ENCODE measurements at places on chromosomes 11 and 22.

DNA sequence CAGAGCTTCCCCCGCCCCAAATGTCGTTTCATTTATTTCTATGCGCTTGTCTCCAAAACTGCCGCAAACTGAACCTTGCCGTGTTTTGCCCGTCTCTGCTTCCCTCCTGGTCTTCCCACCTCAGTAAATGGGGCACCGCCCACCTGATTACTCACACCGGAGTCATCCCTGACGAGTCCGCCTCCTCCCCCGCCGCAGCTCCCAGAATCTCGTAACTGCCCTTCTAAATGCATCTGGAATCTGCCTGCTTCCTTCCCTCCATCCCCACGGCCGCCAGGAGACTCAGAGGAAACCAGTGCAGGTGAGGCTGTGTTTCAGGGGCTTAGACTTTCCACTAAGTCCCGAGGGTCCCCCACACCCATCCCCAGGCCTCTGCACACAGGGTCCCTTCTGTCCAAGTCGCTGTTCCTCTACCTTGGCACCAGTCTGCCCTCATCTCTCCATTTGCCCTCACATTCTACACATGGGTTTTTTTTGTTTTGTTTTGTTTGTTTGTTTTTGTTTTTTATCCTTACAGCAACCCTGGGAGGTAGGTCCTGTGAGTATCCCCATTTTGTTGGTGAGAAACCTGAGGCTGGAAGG is 62.6 kb upstream of the PHF21B start:
- DNase-seq, result no peak

DNA sequence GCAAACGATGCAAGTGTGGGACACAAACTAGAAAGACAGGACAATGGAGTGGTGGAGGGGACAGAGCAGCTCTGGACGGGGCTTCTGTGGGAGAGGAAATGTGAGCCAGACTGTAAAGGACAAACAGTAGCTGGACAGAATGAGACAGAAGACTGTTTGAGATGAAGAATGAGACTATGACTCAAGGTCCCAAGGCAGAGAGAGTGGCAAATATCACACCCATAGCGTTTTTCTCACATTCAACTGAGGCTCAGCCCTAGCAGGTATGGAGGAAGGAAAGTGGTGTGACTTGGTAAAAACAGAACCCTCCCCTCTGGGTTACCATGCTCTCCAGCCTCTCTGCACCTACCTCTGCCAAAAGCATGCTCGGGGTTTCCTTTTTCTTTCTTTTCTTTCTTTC is 96.5 kb downstream of the RPL27A start:
- DNase-seq, result no peak

- DNase-seq, result no peak
Observed at GRCh38 chr22:25451480-25452114, 112.9 kb upstream of the GRK3 start.

DNA sequence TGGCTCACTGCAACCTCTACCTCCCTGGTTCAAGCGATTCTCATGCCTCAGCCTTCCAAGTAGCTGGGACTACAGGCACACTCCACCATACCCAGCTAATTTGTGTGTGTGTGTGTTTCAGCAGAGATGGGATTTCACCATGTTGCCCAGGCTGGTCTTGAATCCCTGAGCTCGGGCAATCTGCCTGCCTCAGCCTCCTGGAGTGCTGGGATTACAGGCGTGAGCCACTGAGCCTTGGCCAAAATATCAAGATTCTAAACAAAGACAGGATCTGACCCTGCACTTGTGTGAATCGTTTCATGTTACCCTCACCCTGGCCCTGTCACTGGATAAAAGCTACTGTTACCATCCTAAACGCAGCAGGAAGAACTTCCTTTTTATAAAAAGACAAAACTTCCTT is 15.6 kb upstream of the THY1 start:
- DNase-seq, result no peak

DNA sequence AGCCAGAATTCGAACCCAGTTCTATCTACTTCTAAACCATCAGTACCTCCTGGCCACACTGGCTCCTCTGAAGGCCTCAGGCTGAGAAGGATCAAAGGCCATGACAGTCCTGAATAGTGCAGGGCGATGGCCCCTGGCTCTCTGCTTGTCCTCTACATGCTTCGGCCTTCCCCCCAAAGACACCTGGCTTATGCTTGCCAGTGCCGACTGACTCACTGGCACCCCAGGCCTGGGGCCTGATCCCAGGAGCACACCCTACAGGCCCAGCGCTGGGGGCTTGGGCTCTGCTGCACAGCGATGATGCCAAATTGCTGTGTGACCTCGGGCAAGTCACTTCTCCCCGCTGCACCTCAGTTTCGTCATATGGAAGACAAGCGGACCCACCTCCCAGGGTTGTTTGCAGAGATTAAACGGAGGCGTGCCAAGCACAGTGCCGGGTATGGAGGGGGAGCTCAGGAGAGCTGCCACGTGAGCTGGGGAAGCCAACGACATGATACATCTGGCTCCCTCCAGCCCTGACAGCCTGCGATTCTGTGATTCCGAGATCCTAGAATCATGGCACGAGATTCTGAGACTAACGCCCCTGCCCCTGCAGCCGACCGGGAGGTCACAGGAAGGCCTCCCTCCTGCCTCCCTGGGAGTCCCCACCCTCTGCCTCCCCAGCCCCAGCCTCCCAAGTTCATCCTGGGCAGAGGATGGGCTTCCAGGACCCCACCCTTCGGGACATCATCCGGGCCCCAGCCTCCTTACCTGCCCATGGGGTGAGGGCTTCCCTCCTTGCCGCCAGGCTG is 1.0 kb downstream of the SSTR3 start:
- no peak for DNase-seq

GRCh38 chr11:65420979-65421793 is 1.4 kb upstream of the NEAT1 start:
- peak; percentile 73 for DNase-seq

DNA sequence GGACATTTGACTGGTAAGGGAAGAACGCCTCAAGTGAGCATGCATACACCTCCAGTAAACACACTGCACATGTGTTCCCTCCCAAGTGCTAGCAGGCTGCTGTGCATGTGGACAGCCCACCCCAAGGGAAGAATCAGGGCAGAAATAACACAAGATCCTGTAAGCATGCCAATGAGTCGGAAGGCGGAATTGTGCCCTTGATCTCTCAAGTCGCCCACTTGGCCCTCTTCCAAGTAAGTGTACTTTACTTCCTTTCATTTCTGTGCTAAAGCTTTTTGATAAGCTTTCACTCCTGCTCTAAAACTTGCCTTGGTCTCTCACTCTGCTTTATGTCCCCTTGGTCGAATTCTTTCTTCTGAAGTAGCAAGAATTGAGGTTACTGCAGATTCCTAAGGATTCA is 139.6 kb downstream of the TRPC6 start:
- no peak for DNase-seq

DNA sequence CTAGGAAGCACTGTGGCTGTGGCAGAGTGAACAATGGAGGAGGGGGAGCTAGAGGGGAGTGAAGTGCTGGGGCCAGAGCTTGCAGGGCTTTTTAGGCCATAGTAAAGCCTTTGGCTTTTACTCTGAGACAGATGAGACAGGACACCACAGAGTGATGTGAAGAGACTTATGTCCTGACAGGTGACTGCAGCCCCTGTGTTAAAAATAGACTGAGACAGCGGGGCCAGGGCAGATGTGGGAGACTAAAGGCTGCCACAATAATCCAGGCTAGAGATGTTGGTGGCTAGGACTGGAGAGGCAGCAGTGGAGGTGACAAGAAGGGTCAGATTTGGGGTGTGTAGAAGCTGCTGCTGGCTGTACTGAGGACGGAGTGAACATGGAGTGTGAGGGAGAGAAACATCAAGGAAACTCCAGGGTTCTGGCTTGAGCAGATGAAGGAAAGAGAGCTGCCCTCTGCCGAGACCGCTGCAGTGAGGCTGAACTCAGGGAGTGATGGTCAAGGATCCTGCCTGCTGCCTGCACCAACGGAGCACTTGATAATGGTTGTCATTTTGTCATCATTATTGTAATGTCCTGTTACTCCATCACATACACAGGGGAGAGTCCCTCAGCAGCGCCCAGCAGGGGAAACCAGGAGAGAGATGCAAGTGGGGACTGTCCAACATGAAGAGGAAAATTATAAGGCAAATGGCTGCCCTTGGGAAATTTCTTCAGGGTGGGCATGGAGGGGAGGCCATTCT is 27.4 kb downstream of the SLC43A1 start:
- no peak for DNase-seq

- DNase-seq, result no peak
Observed at GRCh38 chr22:42282943-42283277, 12.5 kb upstream of the TCF20 start.

DNA sequence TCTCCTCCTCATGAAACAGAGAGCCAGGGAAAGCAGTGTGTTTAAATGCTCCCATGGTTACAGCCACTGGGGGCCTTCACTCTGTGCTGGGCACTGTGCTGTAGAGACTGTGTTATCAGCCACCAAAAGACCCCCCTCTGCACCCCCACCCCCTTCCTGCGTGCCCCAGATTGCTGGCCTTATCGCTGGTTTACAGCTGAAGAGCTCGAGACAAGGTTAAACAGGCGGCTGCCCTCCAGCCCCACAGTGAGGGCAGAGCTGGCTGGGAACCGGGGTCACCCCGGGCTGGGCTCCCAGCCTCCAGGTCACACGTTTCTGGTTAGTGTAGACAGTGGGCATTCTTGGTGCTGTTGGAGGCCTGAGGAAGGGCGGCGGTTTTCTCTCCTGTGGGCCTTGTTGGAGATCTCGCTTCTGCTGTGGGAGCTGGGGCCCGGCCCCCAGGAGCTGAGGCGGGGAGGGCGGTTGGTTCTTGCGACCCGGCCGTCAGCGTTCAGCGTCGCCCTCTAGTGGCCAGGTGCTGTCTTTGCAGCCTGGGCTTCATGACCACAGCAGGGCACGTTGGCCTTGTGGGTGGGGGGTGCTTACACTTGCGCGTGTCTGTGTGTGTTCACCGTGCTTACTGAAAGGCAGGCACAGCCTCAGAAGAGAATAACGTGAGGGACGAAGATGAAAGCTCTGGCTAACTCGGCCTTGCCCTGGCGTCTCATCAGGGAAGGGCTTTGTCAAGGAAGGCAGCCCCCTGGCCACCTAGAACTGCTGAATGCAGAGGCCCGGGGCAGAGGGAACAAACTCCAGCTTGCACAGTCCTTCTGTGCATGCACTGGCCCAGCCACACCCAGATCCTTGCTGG is 40.8 kb downstream of the TBC1D22A start:
- DNase-seq, result peak; percentile 65

DNA sequence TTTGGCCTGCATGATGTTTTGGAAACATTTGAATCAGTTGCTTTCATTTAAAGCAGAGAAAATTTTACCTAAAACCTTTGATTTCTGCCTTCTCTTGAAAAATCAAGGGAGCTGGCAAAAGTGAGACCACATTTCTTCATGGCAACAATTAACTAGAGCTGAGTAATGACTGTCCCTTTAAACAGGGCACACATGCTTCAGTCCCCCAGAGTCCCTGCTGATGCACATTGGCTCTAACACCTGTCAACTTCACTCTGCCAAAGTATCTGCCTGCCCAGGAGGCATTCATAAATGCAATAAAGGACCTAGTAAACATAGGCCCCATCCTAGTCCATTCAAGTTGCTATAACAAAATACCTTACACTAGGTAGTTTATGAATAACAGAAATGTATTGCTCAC is 87.1 kb upstream of the LDLRAD3 start:
- DNase-seq, result no peak

DNA sequence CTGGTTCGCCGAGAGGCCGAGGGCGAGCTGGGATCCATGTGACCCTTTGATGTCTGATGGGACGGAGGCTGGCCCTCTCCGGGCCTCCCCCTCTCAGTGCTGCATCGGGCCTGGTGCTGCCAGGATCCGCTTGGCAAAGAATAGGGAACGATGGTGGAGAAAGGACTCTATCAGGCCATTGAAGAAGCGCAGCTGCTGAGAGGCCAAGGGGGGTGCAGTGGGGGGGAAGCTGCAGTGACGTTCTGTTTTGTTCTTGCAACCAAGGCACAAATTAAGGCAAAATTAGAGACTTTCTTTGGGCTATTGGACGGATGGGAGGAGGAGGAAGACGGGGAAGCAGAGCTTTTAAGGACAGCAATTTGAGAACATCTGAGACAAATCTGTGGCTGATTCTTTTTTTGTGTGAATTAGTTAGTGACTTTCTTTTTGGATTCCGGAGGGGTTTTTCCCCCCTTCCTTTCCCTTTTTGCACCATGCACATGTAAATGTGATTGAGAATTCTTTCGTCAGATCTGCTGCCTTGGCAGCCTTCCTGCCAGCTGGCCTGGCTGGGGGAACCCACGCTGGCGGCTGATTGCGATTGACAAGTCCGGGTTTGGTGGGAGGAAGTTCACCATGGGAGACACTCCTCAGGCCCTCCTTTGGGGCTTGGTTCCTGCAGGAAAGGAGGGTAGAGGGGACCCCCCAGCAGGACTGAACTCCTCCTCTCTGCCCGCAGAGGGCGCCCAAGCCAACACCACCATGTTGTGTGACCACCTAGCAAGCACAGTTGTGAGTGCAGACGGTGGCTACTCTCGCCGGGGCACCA is 214.6 kb downstream of the NTM start:
- DNase-seq, result no peak

DNA sequence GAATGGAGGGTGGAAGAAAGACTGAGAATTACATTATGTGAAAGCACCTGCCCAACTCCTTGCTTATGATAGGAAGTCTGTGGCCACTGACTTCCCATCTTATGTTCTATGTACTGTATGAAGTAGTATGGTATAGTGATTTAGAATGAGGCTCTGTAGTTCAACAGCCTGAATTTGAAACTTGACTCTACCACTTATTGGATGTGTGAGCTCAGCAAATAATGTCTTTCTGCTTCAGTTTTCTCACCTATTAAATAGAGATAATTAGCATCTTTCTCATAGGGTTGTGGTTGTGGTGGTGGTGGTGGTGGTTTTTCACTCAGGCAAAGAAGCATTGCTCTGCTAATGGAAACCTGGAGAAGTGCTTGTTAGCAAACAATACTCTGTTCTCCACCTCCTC is 121.6 kb downstream of the PAX6 start:
- DNase-seq, result no peak

GRCh38 chr11:105609341-105609781 is 512 bp upstream of the GRIA4 start:
- no peak for DNase-seq

Data from central memory CD8-positive, alpha-beta T cell (primary cell).